ENCODE measurements at places on chromosomes 4 and X.
A peak's percentile ranks its signal among the peaks of the same experiment; 100 is the strongest.

DNA sequence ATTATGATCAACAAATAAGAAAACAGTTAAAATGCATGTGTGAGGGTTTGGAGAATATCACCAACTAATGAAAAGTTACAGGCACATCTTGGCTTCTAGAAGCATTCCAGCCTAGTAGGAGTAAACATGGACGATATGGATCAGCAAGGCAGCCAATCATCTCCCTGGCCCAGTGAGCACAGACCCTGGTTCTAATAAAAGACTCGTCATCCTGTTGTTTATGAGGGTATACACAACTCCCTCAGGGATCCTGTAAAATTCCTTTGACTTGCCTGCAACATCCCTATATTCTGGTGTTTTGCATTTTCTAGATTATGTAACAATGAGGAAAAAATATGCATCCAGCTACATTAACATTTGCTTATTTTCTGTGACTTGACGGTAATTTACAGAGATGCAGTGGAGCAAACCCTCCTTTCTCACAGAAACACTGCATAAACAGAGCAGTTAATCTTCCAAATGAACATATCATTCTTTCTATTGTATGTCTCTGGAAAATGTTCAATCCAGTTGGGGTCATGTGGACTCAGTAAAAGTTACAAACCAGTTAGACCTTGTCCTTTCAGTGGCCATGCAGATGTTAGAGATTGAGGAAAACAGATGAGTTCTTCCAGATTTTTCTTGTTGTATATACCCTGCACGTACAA, 88.9 kb upstream of the NDP start:
- DNase-seq: no peak

DNA sequence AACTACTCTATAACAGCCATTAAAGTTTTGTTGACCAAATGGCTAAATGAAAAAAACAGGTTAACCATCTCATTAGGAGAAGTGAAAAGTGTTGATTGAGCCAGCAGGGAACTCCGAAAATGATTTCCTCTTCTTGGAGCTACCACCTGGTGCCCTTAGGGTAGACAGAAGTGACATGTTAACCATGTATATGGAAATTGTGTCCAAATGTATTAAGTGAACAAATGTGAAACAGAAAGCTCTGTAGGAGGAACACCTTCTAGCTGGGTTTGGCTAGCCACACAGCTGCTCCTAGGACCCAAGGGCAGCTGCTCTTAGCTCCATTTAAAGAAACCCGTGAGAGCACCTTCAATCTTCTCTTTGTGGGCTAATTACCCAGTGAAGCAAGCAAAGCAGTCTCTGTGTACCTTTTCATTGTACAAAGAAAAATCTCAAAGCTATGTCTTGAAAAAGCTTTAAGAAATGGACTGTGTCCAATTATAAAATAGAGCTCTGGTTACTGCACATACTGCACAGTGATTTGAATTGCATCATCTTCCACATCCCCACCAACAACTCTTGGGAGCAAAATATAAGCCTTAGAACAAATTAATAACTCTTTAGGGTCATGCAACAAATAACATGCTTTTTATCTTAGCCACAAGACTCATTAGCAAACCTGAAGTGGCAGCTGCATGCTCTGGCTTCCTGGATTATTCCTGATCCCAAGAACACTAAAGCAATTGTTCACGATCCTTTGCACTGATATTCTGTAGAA, 59.2 kb upstream of the PARM1 start:
- DNase-seq: peak; percentile 13

- DNase-seq: no peak
Measured at GRCh38 chr4:22573198-22573597, 57.3 kb upstream of the ADGRA3 start.

DNA sequence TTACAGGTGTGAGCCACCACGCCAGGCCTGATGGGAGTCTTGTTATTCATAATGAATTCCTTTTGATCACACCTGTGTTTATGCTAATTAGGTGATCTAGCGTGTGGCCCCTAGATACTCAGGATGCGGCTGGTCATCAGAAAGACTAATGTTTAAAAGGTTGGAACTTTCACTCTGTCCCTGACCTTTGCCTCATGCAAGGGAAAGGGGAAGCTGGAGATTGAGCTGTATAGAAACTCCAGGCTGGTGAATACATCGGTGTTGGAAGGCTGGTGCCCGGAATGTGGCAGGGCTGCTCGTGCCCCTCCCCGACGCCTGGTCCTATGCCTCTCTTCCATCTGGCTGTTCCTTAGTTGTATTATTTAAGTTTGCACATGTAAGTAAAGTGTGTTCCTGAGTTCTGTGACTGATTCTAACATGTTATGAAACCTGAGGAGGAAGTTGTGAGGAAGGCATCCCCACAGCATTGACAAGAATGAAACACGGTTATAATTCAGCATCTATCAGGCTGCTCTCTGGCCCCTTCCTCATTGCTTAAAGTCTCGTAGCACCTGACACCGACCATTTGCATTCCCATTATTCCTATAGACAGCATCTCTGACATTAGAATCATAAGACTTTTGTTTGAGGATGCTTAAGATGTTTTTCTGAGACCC, 28.9 kb downstream of the CASP3 start:
- peak; percentile 66 for DNase-seq

GRCh38 chrX:132461886-132462285, 27.0 kb downstream of the MBNL3 start:
- no peak for DNase-seq

GRCh38 chrX:120000490-120001246, 57.1 kb upstream of the NKAP start:
- DNase-seq: no peak

- no peak for DNase-seq
Measured at GRCh38 chr4:47667552-47667951, 170.3 kb downstream of the CORIN start.

GRCh38 chr4:76712564-76712963, 185.4 kb downstream of the SOWAHB start:
- DNase-seq: no peak

DNA sequence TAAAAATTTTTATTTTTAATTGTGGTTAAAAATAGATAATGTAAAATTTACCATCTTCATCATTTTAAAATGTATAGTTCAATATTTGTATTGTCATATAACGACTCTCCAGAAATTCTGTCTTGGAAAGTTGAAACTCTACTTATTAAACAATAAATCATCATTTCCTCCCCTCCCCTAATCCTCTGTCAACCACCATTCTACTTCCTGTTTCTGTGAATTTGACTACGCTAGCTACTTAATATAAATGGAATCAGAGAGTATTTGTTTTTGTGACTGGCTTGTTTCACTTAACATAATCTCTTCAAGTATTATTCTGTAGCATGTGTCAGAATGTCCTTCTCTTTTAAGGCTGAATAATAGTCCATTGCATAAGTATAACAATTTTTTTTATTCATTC, 729.0 kb upstream of the AADAT start:
- no peak for DNase-seq

DNA sequence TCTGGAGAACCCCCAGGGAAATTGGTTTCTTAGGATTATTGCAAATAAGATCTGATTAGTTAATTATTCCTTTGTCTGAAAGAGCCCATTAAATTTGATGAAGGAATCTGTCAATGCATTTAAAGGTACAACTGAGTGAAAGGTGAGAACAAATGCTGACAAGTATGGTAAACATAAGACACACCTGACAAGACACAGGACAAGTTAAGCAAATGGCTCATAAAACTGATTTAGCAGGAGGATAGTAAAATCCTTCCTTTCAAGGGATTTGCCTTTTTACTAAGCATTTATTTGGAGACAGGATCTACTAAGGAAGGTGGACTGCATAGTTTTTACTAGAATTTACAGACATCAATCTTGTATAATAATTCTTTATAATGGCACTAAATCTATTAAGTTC, 553.9 kb downstream of the SPRY1 start:
- DNase-seq: no peak

DNA sequence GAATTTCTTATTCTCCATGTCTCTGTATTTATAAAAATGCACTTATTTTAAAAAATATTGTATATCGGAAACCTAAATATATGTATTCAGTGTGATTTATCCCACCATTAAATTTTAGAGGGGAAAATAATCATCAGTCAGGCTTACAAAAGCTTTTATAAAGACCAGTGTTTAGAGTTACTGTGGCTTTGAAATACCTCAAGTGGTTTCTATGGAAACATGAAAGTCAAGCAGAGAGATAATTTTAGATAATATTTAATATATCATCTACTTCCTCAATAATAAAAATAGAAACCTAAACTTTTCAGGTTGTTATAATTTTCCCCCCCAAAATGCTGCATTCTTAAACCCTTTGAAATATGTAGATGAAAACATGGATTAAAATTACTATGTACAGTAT, 332.9 kb upstream of the PITX2 start:
- DNase-seq: no peak

DNA sequence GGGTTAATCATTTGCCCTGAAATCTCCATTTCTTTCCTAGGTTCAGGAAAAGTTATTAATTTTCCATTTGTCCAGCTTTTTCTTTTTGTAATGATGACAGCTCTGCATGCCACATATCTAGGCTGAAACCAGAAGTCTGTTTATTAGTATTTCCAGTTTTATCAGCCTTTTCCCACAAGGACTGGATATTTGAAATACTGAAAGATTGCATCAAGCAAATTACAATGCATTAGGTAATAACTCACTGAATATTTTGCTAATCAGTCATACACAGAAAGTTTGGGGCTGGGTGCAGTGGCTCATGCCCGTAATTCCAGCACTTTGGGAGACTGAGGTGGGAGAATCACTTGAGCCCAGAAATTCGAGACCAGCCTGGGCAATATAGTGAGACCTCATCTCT, 21.5 kb downstream of the SLC9A7 start:
- DNase-seq: no peak

GRCh38 chr4:158025131-158025530, 147.7 kb downstream of the GASK1B start:
- DNase-seq: no peak

- no peak for DNase-seq
Measured at GRCh38 chr4:15536552-15537499, 67.1 kb downstream of the CC2D2A start.

GRCh38 chrX:134599184-134599914, 58.9 kb downstream of the PLAC1 start:
- DNase-seq: peak; percentile 30

GRCh38 chrX:1351981-1352714, 15.6 kb downstream of the IL3RA start:
- no peak for DNase-seq

- DNase-seq: no peak
Measured at GRCh38 chr4:172631832-172632231, 536.8 kb upstream of the GALNT7 start.

DNA sequence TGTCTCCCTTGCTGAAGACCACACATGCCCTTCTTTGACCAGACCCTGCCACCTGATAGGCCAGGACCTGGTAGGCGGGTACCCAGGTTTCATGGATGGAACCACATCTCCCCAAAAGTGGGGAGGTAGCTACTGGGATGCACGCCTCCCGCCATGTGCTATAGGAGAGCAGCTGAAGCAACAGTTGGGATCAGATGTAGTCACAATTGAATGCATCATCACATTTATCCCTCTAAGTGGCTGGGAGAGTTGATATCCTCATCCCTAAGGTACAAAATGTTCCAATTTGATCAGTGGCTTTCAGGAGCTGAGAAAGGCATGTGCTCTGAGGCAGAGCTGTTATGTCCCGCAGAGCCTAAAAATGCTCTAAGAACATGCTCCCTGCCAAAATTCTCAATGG, 54.0 kb upstream of the MTM1 start:
- DNase-seq: no peak

DNA sequence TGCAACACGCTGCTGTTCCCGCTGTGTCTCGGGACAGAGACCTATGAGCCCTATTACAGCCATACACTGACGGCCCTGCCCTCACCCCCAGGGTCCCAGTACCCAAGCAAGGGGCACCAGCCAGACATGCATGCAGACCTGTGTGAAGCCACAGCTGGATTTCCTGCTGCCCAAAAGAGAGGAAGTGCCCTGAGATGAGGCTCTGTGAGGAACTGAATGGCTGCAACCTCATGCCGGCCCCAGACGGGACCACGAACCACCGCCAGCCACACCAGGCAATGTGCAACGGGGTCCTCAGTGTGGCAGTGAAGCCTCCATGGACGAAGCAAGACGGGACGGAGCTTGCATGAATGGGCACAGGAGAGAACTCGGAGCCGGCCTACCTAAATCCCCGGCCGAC, 21.1 kb downstream of the CTBP1 start:
- DNase-seq: no peak

DNA sequence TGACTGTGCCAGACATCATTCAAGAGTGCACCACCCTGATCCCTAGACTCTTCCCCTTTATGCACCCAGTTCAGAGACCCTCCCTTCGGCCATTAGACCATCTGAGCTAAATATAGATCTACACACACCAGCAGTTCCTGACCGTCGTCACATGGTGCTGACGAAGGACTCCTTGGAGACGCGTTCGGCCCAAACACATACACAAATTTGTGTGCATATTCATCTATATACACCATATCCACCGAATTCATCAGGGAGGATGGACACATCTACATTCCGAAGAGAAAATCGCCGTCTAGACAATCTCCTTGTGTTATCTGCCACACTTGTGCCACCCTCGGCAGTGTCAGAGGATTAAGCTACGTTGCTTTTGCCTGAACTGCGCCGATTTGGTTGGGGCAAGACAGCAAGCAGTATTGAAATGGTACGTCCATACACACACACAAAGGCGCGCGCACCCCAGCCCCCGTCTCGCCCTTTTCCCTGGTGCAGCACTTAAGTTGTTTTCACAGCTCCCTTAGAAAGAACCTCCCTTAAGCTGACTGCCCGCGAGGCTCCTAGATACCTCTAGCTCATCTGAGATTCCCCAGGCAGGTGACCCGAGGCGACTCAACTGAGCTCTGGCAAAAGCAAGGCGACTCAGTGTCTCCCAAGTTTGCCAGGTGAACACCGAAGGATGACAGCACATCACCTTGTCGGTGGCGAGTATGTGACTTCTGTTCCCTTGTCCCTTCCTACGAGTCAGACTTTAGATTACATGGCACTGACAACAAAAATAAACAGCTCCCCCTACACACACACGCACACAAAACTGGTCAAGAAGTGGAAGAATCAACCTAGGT, 1.0 kb downstream of the RASGEF1B start:
- DNase-seq: peak; percentile 96

DNA sequence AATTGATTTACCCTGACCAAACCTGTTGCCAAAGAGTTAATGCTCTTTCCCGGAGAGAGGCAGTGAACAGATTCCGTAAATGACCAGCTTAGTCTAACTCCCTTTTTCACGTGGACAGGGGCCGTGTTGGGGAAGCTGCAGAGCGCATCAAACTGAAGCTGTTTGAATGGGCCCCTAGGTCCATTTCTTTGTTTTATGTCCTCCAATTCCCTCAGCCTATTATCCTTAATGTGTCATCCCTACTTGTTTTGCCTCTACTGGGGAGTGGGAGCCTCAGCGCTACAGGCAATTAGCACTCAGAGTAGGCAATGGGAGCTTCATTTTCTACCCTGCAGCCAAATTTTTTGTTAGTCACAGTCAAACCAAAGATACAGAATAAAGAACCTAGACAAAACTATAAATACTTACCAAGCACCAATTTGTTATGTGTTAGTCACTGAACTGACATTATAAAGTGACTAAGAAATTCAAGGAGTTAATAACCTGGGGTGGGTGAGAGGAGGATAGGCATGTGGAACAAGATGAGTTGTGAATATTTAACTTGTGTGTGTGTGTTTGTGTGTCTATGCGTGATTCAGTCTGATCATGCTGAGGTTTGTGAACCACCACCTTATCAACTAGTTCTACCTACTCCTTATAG, 417.4 kb downstream of the PACRGL start:
- no peak for DNase-seq

- no peak for DNase-seq
Measured at GRCh38 chrX:120426599-120426998, 42.5 kb downstream of the LAMP2 start.

- no peak for DNase-seq
Measured at GRCh38 chrX:150907474-150907873, 9.0 kb upstream of the CD99L2 start.
